ENCODE measurements at places on chromosomes 2 and 18. TPM values are rescaled to one million over a fixed set of nuclear protein-coding genes. Genes with fewer than 3 reads are reported as not detected.

DNA sequence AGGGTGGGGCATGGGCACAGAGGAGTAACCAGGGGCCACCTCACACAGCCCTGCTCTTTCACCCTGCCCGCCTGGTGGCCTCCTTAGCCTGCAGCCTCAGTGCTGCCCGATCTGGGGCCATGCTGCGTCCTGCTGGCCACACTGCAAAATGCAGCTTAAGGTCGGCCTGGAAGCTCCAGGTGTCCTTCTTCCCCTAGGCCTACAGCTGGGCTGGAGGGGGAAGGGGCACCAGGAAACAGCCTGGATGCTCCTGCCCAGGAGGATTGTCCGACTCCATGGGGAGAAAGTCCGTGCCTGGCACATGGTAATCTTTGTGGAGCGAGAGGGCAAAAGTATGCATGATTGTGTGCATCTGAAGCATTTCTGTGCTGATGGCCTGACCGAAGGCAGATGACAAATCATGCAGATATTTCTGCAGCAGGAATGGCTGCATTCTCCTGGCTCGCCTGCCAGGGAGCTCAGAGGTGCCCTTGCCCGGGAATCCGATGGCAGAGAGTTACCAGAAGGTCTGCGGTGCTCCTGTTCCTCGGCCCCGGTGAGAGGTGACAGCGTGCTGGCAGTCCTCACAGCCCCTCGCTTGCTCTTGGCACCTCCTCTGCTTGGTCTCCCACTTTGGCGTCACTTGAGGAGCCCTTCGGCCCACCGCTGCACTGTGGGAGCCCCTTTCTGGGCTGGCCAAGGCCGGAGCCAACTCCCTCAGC, 12.8 kb upstream of the ALPP start:
- DNase-seq: peak; percentile 60

- DNase-seq: no peak
Observed at GRCh38 chr18:77635858-77636257, 386.2 kb downstream of the GALR1 start.

DNA sequence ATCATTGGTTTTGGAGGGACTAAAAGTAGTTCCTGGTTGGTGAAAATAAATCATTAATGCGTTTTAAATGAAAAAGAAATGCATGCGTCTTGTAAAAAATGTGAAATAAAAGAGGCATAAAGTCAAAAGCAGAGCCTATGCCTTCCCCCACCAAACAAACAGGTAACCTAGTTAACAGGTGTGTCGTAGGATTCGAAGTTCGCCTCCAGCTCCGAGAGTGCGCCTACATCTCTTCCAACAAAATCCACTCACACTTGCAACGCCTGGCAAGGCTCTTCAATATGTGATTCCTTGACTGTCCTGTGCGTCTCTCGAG, 677 bp upstream of the SMAD4 start:
- no peak for DNase-seq

DNA sequence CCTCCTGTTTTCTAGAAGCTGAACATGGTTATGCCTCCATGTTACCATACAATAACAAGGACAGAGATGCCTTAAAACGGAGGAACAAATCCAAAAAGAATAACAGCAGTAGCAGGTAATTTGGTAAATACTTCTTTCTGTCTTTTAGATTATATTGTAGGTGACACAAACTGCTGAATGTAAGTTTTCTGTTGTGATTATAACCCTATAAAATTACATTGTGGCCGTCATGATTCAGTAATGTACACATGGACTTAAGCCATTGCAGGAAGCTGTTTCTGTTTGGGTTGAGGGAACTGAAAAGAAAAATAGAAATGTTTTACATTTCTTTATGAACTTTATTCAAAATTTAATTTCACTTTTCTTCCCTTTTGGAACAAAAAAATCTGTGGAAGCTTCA, 1.2 kb downstream of the MXD1 start:
- no peak for DNase-seq

Gene SERPINB10
- not detected for total RNA-seq

Gene AFG3L2
- total RNA-seq: 52.2 TPM

Gene RNASEH1
- total RNA-seq: 34.0 TPM
